ENCODE measurements at places on chromosomes 7 and 10.

- no peak for ATAC-seq
Observed at GRCh38 chr7:5528815-5529442, 105.3 kb upstream of the TNRC18 start.

- no peak for ATAC-seq
Observed at GRCh38 chr7:15352421-15353206, 209.2 kb downstream of the AGMO start.

DNA sequence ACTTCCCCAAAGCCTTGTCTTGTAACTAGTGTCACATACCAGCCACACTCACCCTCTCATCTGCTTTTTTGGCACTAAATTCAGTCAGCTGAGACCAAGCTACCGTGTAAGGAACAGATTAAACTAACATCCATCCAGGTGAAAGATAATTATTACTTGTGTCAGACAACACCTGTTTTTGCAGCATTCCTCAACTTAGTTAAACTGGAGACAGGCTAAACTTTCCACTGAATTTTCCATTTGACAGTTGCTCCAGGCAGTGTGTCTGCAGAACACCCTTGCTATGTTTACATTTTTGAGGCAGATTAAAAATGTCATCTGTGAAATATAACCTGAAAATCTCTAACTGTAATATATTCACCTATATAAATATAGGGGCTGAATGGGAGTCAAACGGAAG is 73.6 kb downstream of the CYP26A1 start:
- no peak for ATAC-seq

GRCh38 chr7:153920126-153920525 is 132.1 kb upstream of the DPP6 start:
- no peak for ATAC-seq

DNA sequence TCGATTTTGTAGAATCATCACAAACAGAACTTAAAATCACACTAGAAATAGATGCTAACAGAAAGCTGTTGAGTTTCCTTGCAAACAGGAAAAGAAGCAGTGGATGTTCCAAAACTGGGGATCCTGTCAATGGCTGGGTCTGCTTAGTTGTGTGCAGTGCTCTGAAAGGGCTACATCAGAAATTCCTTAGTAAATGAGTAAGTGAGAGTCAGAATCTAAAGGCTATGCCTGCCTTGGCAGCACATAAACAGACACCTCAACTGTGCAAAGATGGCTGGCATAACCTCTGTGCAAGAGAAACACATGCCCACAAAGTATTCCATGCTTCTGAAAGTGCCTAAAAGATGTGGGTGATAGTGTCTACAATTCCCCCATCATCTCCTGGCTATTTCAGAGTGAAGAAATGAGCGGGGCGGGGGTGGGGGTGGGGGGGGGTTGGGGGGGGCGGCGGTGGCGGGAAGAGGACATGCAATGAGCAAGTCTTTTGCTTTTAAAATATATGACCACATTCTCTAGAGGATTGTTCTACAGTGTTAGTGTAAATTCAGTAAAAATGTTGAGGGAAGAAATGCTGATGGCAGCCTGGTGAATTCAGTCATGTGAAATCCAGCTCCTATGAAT is 138.1 kb upstream of the LAMB4 start:
- no peak for ATAC-seq

All from activated CD4-positive, CD25-positive, alpha-beta regulatory T cell treated with anti-CD3 and anti-CD28 coated beads, Interleukin-2, amount 50 U/mL, for 24 hours (primary cell).